Stimulated activated CD4-positive, alpha-beta T cell treated with anti-CD3 and anti-CD28 coated beads, Interleukin-1b, Interleukin-23, amount 100 ng/mL, for 1 hour (primary cell): ENCODE measurements at places on chromosomes 7 and 10.

DNA sequence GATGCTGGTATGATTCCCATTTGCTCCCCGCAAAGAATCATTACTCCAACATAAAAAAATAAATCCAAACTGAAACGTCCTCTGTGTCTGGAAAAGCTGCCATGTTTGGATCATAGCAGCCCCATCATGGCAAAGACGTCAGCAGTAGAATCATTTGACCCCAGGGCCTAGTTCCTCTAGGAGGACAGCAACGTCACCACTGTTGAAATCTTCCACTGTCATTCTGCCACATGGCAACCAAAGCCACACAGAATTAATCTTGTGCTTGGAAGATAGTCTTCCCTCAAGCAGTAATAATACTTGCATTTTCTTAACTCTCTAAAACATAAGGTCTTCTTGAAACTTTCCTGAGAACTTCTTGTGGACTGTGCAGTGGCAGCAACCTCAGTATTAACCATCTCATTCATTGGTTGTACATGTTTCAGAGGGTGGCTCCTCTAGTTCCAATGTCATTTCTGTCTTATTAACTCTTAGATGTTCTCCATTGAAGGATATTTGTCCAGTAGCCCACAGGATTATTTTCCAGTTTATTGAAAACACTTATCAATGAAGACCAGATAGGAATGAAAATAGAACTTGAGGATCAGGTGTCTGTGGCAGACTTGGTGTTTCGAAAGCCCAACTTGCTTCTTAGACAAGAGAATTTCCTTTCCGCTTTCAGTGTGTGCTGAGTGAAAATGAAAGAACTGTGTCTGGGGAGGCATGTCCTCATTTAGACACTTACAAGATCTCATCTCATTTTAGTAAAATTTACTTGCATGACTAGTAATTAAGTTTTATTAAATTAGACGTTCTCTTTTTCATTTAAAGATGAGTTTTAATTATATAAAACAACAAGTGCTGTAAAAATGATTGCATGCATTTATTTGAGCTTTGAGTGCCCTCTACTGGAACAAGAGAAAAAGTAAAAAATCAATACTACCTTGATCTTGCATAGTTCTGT, 28.9 kb upstream of the INHBA start:
- DNase-seq = no peak

DNA sequence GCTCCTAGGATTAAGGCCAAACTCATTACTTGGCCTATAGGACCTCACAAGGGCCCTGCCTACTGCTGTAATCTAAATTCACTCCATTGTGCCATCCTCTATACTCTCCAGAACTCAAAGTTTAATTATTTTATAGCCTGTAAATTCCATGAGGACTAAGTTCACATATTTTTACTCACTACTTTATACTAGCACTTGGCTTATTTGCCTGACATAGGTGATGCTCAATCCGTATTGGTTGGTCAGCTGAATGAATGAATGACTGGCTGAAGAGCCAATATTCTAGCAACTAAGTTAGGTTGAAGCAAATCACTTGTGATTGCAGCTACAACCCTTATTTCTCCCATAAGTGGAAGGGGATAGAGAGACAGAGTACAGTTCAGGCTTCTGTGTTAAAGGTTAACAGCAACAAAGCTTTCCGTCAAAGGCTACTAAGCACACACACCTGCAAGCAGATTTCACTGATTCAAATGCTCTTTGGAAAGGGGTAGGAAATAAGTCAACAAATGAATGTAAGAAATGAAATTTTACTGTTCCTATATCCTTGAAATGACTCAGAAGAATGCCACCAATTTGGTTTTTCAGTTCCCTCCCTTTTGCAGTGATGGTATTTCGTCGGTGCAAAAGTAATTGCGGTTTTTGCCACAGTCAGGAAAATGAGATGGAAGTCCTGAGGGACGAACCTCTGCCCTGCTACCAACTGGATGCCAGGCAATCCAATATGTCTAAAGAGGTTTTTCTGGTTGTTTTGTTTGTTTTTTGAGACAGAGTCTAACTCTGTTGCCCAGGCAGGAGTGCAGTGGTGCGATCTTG, 120.7 kb downstream of the COL28A1 start:
- DNase-seq = no peak

- no peak for DNase-seq
Measured at GRCh38 chr10:84944187-84944586, 615.8 kb downstream of the CCSER2 start.

DNA sequence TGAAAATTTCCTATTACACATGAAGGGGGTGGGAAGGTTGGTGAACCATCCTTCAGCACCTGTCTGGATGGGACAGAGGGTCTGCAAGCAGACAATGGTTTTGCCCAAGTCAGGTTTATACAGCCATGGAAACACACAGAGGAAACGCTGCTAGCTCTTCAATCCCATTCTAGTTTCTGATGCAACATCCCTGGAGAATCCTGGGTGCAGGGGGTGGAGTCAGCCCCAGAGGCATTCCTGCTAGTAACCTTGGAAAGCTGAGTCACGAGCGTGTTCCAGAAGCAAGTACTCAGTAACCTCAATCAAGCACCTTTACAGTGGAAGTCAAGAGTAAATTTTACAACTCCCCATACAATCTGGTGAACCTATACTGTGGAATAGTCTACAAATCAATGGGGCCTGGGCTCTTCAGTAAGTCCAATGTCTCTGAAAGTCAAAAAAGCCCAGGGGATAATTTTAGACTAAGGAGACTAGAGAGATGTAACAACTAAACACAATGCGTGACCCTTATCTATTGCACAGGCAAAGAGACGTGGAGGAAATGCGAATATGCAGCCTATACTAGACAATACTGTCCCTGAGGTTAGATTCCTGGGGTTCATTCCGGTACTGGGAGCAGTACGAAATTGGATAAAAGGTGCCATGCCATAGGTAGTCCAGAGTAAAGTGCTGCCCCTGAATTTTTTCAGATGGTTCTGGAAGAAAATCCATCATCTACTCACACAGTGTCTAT, 95.4 kb downstream of the ZRANB1 start:
- DNase-seq = no peak

DNA sequence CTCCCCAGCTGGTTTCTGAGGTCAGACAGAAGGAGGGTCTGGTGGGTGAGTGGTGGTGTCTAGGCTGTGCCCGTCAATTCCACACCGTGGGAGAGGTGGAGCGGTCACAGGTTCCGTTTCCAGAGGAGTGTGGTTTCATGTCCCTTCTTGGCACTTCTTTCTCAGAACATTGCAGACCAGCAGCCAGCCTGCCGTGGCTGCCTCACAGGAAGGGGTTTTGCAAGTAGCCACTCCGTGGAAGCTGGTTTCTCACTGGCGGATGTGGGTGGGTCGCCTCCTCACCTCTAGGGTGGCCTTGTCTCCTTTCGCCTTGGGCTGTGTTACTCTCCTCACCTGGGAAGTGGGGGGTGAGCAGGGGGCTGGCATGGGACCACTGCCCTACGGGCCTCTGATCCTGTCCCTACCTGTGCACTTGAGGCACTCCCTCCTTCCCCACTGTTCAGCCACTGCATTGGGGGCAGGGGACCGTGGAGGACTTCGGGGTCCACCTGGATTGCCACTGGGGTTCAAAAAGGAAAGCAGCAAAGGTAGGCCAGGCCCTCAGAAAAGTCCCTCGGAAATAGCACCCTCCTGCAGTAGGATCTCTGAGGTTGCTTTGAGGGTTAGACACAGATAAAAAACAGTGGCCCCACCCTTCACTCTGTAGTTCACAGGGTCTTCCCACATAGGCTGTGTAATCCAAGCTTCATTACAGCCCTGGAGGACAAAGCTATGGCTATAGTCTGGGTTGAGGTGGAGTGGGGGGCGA, 33.9 kb downstream of the TSPAN14 start:
- DNase-seq = no peak

- no peak for DNase-seq
Measured at GRCh38 chr7:130008941-130009847, 42.0 kb downstream of the ZC3HC1 start.
